Naive thymus-derived CD4-positive, alpha-beta T cell (primary cell): ENCODE measurements at places on chromosomes 11 and 22. TPM values are rescaled to one million over a fixed set of nuclear protein-coding genes. Genes with fewer than 3 reads are reported as not detected.

DNA sequence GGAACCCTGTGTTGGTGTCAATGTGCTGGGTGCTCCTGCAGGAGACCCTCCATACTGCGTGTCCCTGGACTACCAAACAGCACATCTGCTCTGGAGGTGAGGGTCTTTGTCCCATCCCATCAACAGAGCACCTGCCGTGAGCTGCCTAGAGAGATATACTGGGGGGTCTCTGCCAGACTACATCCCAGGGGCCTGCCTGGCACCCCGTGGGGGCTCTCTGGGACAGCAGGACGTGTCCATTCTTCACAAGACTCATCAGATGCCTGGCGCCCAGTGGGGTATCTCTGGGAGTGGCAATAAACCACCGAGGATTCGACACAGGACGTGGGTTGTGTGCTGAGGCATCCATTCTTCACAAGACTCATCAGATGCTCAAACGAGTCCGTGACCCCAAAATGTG is 42.7 kb downstream of the SHANK2 start:
- H3K27me3 ChIP-seq: no peaks in the 10 kb centered on the region
- H3K4me1 ChIP-seq: no peaks in the 10 kb centered on the region
- DNase-seq: no peak
- no peak overlapping the region for H3K27ac ChIP-seq
- no peak overlapping the region for H3K4me3 ChIP-seq
- no peaks in the 10 kb centered on the region for H3K36me3 ChIP-seq

GRCh38 chr11:96288915-96289314 is 54.1 kb downstream of the MAML2 start:
- H3K4me3 ChIP-seq: no peak overlapping the region
- H3K36me3 ChIP-seq: no peaks in the 10 kb centered on the region
- H3K27ac ChIP-seq: no peak overlapping the region

DNA sequence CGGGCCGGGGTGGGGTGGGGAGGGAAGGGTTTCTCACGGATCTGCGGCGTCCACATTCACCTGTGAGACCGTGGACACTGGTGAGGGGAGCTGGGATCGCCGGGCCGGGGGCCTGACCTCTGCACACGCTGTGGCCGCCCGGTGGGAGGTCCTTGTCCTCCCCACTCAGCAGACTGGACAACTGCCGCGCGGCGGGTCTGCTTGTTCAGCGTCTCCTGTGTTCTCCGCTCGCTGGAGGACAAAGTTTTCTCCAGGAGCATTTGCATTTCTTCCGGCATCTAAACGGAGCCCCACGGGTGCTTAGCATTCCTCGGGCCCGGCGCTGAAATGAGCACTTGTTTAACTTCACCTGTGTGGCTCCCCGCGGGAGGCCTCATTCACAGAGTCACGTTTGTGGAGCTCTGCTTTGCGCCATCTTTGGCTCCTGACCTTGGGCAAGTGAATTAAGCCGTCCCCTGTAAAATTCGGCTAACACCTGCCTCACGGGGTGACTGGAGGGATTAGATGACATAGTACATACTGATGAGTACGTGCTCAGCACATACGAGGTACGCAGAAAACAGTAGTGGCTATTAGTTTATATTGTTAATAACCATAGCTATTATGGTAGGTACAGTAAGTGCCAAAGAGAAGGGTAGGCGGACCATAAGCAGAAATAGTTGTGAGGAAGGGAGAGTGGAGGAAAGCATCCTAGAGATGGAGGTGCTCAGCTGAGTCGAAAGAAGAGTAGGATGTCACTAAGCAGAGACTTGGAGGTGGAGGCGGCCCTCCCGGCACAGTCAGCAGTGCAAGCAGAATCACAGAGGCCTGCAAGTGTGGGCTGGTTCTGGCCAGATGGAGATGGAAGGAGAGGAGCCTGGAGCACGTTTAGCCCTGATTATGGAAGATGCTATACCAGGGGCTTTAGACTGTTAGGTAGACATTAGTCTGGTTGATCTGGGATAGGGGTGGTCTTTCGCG is 885 bp downstream of the TRMU start:
- peak; percentile 12 for DNase-seq
- H3K27me3 ChIP-seq: no peaks in the 10 kb centered on the region
- H3K27ac ChIP-seq: peak overlapping the region; percentile 82
- H3K4me1 ChIP-seq: peaks cover 7% of the 10 kb centered on the region

DNA sequence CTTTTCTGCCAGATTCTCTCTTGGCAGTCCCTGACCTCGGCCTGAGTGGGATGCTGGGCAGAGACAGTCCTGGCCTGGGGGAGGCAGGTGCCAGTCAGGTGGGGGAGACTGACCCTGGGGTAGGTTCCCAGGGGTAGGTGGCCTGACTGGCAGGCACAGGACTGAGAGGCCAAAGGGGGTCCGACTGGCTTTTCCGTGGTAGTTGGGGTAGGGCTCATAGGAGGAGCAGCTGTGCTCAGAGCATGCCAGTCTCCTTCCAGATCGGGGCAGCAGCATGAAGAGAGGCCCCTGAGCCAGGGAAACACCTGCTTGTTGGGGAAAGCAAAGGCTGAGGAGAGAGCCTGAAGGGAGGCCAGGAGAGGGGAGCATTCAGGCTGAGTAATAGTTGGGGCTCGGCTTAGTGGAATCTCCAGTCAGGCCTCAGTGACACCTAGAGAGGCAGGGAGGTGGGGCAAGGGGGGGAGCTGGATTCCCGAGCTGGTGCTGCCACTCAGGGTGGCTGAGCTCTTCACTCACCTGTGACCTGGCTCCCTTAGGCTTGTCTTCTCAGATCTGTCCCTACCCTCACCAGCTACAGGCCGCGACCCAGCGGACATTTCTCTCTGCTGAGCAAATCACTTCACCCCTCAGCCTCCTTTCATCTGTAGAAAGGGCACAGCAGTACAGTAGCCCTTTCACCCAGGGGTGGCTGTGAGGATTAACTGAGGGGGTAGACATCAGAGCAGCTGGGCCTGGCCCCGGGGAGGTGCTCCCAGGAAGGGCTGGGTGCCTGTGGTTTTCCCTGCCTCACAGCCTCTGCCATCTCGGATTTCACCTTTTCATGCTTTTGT is 26.2 kb downstream of the MCM5 start:
- H3K4me1 ChIP-seq: no peaks in the 10 kb centered on the region
- H3K4me3 ChIP-seq: no peak overlapping the region
- H3K27me3 ChIP-seq: no peaks in the 10 kb centered on the region
- no peak overlapping the region for H3K27ac ChIP-seq
- peaks cover 55% of the 10 kb centered on the region for H3K36me3 ChIP-seq

Gene PGM2L1
- 17.7 TPM for total RNA-seq

Gene BATF2
- total RNA-seq: 0.39 TPM

Gene MMP13
- not detected for total RNA-seq

Gene LRRC4C
- total RNA-seq: not detected in 2 replicates
